Prostate gland (tissue), 2 donors: ENCODE measurements at places on chromosomes 4 and X. TPM values are rescaled to one million over a fixed set of nuclear protein-coding genes. Genes with fewer than 3 reads are reported as not detected.

Gene PDGFRA
- 82.2 TPM for total RNA-seq

- no peak for DNase-seq
These were observed 340.3 kb upstream of the TRAM1L1 start for GRCh38 chr4:117425636-117426035.

Gene PITX2
- 2.0 TPM for total RNA-seq

Gene HSD17B13
- 8.3 TPM for total RNA-seq

Gene MAGEA10
- 8.0 TPM for total RNA-seq

DNA sequence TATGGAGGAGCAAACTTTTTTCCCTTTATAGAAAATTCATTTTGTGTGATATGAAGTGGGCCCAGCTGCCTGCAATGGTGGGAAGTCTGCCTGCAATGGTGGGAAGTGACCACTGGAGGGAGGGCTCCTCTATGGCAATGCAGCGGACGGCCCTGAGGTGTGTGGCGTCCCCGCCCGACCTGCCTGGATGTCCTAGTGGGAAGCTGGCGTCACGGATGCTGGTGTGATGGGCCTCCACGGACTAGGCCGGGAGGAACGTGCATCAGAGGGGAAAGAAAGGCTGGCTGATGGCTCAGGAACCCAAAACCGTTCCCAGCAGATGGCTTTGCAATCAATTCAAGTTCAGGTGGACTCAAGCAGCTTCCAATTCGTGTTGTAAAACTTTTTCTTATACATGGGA lies 177.9 kb downstream of the AFAP1 start:
- no peak for DNase-seq
